Kasumi-1 (cell line): ENCODE measurements at places on chromosomes 7 and 10.

- DNase-seq: no peak
These were observed 21.8 kb upstream of the MRC1 start for GRCh38 chr10:17787087-17787961.

- DNase-seq: no peak
These were observed 34.8 kb downstream of the DIP2C start for GRCh38 chr10:654647-654996.

DNA sequence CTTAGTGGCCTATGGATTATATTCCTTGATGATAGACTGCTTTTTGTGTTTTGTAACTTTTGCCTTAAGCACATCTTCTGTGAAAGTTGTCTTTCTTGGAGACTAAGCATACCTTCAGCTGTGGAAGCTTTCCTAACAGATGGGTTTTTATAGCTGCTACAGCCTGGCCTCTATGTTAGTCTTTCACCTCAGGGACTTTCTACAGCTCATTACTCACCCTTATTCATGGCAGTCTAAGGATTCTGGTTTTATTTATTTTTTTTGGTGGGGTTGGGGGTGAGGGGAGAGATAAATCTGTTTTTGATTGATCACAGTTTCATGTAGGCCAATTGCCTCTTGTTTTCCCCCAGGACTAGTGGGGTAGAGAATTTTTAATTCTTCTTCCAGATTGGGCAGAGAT is 219.9 kb downstream of the DKK1 start:
- no peak for DNase-seq

DNA sequence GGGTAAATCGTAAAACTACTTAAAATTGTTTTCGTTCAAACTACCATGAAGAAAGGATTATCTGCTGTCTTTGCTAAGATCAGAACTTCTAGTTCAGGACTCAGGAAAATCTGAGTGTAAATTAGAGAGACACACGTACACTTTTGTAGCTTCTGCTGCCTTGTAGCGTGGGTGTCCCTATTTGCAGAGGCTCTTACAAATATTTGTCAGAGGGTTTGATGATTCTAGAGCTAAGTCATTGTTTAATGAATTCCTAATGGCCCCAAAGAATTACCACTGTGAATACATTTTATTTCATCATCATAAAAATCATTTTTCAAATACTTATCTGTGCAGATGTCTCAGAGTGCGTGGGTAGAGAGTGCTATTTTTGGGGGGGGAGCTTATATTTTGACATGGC is 314.9 kb downstream of the LRMDA start:
- no peak for DNase-seq

GRCh38 chr10:129894698-129895097 is 69.4 kb downstream of the EBF3 start:
- no peak for DNase-seq

DNA sequence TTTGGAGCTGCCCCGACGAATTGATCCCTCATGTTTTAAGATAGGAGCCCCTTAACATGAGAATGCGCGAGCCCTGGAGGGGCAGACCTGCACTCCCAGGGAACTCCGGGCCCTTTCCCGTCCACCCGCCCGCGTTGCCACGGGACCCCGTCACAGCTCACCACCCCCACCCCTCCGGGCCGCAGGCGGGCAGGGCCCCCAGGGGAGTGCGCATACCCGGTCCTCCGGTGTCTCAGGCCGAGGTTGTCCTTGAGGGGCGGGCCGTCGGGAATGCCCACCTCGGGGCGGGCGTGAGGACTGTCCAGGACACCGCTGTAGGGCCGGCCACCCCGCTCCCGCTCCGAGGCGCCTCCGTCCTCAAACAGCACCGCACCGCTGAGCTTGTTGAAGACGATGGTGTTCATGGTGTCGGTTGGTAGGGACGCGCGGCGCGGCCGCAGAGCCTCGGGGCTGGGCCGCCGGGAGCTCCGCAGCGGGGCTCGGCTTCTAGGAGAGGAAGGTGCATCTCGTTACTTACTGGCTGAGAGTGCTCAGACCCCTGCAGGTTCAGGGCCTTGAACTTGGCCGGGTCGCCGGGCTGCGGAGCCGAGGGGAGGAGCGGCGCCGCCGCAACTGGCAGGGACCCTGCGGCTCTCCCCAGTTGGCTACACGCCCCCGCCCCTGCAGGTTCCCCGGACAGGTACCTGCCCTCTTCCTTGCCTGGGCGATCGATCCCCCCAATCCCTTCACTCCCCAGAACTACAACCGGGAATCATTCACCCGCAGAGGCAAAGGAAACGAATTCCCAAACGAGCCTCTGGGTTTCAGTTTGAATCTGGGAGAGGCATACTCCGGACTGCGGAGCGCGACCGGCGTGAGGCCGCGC is 2.4 kb downstream of the MKX start:
- no peak for DNase-seq

- DNase-seq: no peak
These were observed 292.3 kb downstream of the GRID1 start for GRCh38 chr10:86074294-86074693.

- no peak for DNase-seq
These were observed 148.8 kb downstream of the NRBF2 start for GRCh38 chr10:63281967-63282366.

DNA sequence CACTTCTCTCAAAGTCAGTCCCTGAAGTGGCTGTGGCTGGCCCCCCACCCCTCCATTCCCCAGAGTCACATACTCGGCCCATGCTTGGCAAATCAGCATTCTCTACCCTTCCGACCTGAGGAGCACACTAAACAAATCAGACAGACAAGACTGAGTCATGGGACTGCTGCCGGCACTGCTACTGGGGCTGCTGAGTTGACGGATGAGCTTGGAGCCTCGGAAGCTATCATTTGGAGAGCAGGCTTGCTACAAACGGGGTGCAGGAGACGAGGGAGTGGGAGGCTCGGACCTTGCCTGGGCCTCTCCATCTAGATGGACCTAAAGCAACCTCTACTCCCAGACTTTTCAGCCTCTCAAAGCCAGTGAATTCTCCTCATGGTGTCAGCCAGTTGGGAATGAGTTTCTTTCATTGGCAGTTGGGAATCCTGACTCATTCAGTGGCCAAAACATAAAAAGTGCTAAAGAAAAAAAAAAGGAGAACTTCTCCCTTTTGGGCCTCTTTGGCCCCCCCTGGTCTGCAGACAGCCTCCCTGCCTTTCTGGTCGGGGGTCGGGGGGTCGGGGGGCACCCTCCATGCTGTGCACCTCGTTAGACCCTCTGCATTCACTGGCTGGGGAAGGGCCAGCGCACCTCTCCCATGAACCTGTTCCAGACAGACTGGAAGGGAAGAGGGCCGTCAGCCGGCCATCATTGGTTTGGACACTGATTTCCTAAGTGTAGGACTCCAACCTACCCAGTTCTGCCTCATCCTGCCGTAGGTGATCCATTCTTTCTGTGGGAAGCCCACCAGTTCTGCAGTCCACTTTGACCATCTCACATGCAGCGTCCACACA is 52.3 kb upstream of the COL13A1 start:
- no peak for DNase-seq

- DNase-seq: no peak
These were observed 81.4 kb downstream of the LRRC4 start for GRCh38 chr7:127949769-127950222.
